GM18507 (cell line): ENCODE measurements at places on chromosomes 7 and 10.

GRCh38 chr10:80408242-80409101, at the start of gene PRXL2A:
Gene PRXL2A, plus strand, starts transcription at chr10:80408551. Its CDS starts 11,917 bp downstream, at chr10:80420468.
- peak; percentile 89 for DNase-seq

DNA sequence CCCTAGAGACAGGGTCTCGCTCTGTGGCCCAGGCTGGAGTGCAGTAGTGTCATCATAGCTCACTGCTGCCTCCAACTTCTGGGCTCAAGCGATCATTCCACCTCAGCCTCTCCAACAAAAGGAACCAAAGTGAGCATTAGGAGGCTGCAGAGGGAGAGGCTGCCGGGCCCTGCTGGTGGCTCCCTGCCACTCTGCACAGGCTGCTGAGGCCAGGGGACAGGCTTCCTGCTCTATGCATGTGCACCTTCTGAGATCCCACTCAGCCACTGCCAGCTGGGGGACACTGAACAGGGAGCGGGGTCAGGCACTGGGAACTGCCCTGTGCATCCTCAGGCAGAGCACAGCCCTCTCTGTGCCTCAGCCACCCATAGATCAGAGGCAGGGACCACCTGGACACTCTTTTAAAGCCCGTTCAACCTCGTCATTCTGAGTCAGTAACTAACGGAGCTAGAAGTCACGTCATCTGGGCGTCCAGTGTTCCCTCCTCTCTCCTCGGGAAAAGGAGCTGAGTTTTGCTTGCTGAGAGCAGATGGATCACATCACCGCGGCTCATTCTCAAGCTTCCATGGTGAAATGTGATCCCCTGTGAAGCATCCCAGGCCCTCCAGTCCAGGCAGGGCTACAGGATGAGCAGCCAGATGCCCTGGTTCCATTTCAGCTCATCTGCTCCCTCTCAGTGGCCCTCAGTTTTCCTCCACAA, 109.6 kb downstream of the MYL10 start:
- DNase-seq = no peak

GRCh38 chr7:146764458-146764857, 647.9 kb downstream of the CNTNAP2 start:
- DNase-seq = no peak

DNA sequence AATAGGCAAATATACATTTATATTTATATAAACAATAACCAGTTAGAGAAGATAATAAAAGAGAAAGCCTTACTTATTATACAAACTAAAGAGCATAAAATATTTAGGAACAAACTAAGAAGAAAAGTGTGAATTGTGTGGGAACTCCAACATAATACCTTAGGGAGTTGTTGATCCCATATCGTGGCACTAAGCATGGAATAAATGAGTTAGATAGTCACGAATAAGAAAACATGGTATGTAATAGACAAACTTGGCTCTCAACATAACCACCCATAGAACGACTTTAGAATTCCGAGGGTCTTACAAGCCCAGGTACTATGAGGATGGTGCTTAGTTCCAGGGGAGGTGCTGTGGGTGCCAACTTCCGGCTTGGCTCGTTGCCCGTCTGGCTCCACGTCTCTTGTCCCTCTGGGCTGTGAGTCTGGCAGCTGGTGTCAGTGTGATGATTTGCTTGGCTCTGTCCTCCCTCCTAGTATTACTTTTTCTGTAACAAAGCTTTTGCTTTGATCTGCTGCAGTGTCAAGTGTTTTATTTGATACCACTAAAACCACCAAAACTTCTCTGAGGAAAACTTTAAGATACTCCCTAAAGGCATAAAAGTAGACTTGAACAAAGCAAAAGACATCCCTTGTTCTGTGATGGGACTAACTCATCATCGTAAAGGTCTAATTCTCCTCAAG, 9.5 kb upstream of the RBM20 start:
- DNase-seq = no peak

GRCh38 chr10:75620356-75620755, 188.9 kb downstream of the LRMDA start:
- no peak for DNase-seq

DNA sequence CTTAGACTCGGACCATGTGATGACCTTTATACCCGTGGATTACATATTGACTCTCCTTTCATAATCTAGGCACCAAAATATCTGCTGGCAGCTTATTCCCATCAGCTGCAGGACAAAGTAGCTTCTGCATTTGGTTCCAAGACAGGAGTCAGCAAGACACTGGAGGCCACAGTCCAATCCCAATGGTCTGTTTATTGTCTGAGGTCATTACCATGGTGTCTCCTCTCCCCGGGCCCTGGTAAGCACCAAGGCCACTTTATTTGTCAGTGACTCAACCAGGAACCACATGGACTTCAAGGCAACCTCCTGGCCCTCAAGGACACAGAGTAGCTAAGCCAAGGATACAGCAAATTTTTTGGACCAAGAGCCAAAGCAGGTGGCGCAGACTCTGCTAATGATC, 36.1 kb downstream of the KCNMA1 start:
- DNase-seq = no peak

DNA sequence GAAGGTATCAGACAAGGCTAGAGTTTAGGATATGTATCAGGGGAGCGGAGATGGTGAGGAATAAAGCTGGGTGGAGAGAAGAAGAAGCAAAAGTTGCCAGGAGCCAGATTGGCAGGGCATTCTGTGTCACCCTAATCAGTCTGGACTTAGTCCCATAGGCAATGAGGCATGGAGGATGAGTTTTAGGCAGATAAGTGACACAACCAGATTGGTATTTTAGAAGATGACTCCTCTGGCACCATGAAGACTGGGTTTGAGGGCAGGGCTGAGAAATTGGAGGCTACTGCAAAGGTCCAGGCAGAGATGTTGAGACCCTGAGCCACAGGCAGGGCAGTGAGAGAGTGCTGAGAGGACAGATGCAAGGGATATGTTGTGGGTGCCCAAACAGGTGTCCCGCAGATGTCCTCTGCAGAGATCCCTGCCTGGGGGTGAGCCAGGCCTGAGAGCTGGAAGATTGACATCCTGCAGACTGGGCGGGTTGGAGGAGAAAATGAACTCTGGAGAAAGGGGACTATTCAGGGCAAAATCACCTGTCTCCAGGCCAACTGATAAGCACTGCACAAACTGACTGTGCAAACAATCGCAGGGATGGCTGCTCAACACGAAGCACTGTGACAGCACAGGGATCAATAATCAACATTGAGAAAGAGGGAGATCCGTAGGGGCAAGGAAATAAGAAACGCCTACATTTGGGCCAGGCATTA, 11.9 kb upstream of the HABP2 start:
- no peak for DNase-seq

DNA sequence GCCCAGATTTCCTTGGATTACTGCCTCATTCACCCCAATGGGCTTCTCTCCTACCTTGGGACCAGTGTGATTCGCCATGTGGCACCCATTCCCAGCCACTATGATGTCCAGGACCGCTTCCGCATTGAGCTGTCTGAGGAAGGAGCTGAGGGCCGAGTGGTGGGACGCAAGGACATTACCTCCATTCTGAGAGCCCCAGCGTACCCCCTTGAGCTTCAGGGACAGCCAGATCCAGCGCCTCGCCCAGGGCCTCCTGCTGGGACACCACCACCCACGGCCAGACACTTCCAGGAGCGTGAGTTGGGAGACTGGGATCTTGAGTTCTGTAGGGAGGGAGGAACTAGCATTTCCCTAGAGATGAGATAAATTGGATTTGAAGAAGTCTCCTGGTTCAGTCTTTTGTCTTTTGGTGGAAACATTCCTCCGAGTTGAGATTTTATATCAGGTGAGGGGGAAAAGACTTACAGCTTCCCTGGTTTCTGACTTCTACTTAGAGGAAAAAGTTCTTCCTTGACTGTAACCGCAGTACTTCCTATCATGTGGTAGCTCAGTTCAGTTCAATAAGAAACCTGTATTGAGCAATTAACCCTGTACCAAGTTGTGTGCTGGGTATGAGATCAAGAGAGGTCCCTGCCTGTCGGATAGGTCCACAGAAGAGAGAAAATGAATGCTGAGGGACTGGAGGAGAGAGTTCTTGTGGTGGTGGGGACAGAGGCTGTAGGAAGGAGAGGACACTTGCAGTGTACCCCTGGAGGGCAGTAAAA, 1.3 kb downstream of the MOSPD3 start:
- DNase-seq = no peak

- no peak for DNase-seq
Observed at GRCh38 chr7:66921396-66921917, 432 bp downstream of the TMEM248 start.

GRCh38 chr10:59060852-59061251, 115.6 kb upstream of the PHYHIPL start:
- DNase-seq = no peak

- no peak for DNase-seq
Observed at GRCh38 chr10:48224979-48225560, 49.4 kb downstream of the FRMPD2 start.

- DNase-seq = no peak
Observed at GRCh38 chr7:124413029-124413428, 352.6 kb downstream of the GPR37 start.

DNA sequence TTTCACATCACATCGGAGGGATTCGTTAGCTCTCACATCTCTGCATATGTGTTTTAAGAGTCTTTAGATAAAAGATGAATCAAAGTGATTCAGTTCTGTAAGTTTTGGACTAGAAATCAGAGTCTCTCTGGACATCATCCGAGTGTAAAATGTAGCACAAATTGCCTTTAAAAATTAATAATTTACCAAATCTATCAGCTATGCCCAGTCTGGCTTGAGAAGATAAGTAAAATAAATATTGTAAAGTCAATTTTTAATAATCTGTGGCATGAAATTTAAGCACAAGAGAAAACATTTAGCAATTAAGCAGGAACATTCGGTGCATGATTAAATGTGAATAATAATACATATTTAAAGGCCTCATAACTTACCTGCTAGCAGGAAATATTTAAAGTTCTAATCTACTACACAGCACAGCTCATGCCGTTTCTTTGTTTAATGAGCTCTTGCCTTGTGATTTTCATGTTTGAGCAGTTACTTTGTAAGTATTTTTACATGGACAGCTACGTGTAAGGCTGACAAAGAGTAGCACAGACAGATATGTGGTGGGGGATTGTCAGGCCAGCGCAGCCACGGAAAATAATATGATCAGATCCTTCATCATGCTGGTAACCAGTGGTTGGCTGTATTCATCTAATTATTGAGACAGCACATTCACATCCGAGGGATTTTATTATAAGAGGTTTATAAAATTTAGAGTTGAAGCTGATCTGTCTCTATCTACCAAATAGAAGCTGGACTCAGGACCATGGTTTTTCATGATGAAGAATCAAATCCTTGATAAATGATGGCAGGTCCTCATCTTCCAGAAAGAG, 317.3 kb downstream of the ADARB2 start:
- no peak for DNase-seq

- no peak for DNase-seq
Observed at GRCh38 chr7:46969303-46970130, 612.4 kb downstream of the TNS3 start.

DNA sequence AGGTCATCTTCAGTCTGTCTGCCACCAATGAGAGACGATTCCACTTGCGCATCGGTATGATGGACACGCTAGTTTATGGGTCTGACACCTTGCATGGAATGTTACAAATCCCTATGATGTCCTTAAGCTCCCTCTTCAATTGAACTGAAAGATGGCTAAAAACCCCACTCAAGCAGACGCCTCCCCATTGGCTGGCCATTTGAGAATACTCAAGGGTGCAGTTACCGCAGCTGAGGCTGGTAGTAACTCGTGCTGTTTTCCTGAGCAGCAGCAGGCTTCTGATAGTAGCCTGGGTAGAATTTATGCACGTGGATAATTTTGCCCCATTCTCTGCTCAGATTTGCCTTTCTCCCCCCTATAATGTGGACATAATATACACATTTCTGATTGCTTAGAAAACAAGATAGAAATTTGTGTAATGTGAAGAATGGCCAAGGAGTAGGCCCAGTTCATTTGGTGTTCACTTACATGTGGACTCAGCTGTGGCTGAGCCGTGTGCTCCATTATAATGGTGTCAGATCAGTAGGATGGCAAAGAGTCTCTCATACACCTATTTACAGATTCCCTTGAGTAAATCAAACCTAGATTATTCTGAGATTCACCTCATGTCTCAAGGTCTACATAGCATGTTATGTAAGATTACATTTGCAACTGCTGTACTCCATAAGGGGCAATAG, 142.8 kb downstream of the HIBADH start:
- DNase-seq = no peak

DNA sequence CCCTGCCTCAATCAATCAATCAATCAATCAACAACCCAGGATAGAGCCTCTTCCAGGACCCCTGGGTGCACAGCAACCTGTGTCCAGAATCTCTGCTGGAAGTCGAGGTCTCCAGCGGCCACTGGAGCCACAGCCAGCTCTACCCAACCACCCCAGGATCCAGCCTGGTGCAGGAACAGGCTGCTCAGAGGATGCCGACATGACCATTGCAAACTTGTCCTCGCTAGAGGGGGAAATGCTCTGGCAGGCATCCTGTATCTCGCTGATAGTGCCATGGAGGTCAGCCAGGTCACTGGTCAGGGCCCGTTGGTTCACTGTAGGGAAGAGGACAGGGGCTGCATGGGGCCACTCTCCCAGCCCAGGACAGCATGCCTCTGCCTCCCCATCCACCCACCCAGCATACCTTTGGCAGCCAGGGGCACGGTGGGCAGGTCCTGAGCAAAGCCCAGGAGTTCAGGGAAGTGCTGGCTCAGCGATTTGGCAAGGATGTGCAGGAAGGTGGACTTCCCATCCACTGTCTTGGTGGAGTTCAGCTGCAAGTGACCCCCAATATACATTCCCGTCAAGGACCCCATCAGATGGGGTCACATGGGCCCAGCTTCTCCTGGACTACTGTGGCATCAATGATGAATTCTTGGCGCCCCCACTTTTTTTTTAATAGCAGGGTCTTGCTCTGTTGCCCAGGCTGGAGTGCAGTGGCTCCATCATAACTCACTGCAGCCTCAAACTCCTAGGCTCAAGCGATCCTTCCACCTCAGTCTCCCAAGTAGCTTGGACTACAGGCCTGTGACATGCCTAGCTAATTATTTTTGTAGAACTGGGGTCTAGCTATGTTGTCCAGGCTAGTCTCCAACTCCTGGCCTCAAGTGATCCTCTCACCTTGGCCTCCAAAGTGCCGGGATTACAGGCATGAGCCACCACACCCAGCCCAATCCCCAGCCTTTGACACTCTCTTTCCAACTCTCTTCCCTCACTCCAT, 49.4 kb downstream of the GRID2IP start:
- no peak for DNase-seq

DNA sequence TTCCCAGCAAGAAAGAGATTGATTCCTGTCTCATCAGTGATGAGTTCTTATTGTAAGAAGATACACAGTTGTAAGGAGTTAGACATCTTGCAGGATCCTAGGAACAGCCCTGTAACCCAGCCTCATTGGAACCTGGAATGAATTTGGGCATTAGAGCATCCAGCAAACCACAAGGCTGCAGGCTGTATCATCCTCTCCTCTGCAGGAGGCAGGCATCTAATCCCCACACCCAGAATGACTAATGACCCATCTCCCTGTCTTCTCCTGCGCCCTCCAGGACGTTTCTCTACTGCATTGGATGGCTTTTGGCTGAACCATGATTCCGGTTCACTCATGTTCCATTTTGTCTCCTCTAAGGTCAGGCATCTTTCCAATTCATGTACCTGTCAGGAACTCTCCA, 233.9 kb downstream of the POU6F2 start:
- DNase-seq = no peak

GRCh38 chr7:4715410-4715776, 33.3 kb downstream of the FOXK1 start:
- DNase-seq = no peak

GRCh38 chr10:31062856-31063255, 31.2 kb upstream of the ZNF438 start:
- DNase-seq = no peak

GRCh38 chr7:6359021-6359420, 86.6 kb upstream of the CYTH3 start:
- no peak for DNase-seq
